Tongue (tissue), 3 donors: ENCODE measurements at places on chromosomes 2 and 18. TPM values are rescaled to one million over a fixed set of nuclear protein-coding genes. Genes with fewer than 3 reads are reported as not detected.

Gene BARD1
- 69.9 TPM for total RNA-seq

Gene DUSP19
- 5.8 TPM for total RNA-seq

Gene WNT6
- 1.9 TPM for total RNA-seq

Gene SPATS2L
- 220 TPM for total RNA-seq

Gene CROCC2
- not detected for total RNA-seq

Gene MGAT4A
- 19.0 TPM for total RNA-seq

Gene CYP26B1
- total RNA-seq, result 13.8 TPM

Gene UGT1A7
- total RNA-seq, result 1.3 TPM

Gene MRO
- total RNA-seq, result 0.21 TPM

Gene ST8SIA5
- 9.0 TPM for total RNA-seq

Gene NFATC1
- 18.6 TPM for total RNA-seq

Gene GCG
- not detected for total RNA-seq

Gene GREB1
- total RNA-seq, result 6.9 TPM

Gene LIMS3
- 7.3 TPM for total RNA-seq

Gene IL37
- not detected for total RNA-seq

Gene ST8SIA3
- total RNA-seq, result 0.10 TPM

Gene LIMS4
- 1.0 TPM for total RNA-seq

Gene ANKRD29
- 9.2 TPM for total RNA-seq

Gene STK36
- 20.6 TPM for total RNA-seq

Gene GPR55
- not detected for total RNA-seq

Gene PJVK
- 2.8 TPM for total RNA-seq

Gene SNORC
- 0.41 TPM for total RNA-seq

Gene PID1
- 15.4 TPM for total RNA-seq

Gene TSGA10
- total RNA-seq, result 2.9 TPM

Gene ZC3H15
- total RNA-seq, result 67.9 TPM

Gene DSC1
- 1.1 TPM for total RNA-seq

Gene ATOH8
- 15.7 TPM for total RNA-seq

Gene VWC2L
- total RNA-seq, result not detected

Gene E2F6
- 25.8 TPM for total RNA-seq

Gene RASGRP3
- 109 TPM for total RNA-seq

Gene RGPD4
- total RNA-seq, result not detected

Gene ERICH2
- 1.6 TPM for total RNA-seq

Gene UPP2
- total RNA-seq, result not detected

Gene REG3A
- total RNA-seq, result not detected

Gene GPAT2
- 2.8 TPM for total RNA-seq

Gene SMAD7
- total RNA-seq, result 17.7 TPM

Gene ANKZF1
- total RNA-seq, result 41.0 TPM

Gene SH3RF3
- 10.1 TPM for total RNA-seq

Gene TFPI
- total RNA-seq, result 52.1 TPM

Gene FER1L5
- total RNA-seq, result under 0.01 TPM
